ENCODE measurements at places on chromosomes 1 and 21. TPM values are rescaled to one million over a fixed set of nuclear protein-coding genes. Genes with fewer than 3 reads are reported as not detected.

RGS7 gene
- total RNA-seq: not detected

SIM2 gene
- under 0.01 TPM for total RNA-seq

RHBG gene
- not detected for total RNA-seq

TTC34 gene
- total RNA-seq: 0.17 TPM

KRTAP10-7 gene
- not detected for total RNA-seq

HIPK1 gene
- total RNA-seq: 29.3 TPM

Data from mammary epithelial cell (primary cell).